ENCODE measurements at places on chromosomes 16 and 17.

- DNase-seq, result no peak
These were observed 145.8 kb downstream of the SPACA3 start for GRCh38 chr17:33137426-33137825.

DNA sequence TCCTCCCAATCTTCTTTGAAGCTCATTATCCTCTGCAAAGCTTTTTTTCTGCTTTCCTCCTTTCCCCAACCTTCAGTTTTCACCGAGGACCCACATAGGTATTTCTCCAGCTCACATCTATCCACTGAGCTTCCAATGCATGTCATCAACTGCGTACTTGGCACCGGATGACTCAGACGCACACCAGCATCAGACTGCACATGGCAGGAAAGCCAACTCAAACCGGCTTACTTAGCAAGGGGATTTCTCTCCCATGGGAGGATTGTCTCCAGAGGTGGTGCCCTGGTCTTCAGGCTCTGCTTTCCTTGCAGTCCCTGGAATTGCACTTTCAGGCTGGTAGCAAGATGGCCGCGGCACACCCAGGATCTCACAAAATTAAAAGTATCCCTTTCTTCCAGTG is 1.7 kb upstream of the AKTIP start:
- DNase-seq, result no peak

DNA sequence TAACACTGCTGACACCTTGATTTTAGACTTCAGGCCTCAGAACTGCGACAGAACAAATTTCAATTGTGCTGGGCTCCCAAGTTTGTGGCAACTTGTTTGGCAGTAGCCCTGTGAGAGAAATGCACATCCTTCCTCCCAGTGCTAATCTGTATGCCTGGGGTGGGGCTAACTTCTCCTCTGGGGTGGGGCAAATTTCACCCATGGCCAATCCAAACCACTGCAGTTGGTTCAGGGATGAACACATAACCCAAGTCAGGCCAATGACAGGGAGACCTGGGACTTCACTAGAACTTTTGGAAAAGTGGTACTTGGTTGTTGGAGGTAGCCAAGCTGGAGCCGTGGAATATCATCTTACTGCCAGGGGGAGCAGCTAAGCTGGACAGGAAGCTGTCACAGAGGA is 56.3 kb downstream of the ABCC6 start:
- no peak for DNase-seq

DNA sequence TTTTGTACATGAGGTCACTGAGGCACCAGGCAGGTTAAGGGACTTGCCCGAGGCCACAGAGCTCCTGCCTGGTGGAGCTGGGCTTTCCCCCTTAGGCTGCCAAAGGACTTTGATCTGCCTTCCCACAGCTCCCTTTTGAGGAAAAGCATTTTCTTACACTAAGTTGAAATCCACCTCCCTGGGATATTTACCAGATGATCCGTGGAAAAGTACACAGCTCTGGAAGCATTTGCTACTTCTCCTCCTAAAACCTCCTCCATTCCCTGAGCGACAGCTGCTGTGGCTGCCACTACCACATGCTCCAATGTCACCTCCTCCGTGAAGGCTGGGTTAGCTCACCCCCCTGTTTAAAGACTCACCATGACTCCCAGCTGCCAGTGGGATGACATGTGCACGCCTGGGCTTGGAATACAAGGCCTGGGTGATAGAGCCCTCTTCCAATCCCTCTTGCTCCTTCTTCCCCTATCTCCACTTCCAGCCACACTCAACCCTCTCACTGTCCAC is 1.2 kb upstream of the MPRIP start:
- DNase-seq, result no peak

DNA sequence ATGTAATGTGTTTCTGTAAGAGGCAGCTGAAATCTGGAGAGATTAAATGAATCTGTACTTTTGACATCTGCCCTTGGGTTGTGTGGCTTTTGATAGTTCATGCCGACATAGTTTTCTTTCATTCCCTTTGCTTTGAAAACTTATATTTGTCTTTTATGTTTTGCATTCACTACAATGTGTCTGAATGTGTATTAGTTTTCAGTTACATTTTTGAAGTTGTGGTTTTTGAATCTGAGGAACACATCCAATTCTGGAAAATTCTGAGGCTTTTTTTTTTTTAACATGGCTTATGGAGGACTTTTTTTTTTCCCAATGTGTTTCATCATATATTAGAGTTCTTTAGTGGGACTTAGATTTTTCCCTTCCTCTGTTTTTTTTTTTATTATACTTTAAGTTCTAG is 683.7 kb upstream of the SOX9 start:
- DNase-seq, result no peak

- DNase-seq, result no peak
These were observed 1297.6 kb upstream of the GOT2 start for GRCh38 chr16:60031740-60032139.

DNA sequence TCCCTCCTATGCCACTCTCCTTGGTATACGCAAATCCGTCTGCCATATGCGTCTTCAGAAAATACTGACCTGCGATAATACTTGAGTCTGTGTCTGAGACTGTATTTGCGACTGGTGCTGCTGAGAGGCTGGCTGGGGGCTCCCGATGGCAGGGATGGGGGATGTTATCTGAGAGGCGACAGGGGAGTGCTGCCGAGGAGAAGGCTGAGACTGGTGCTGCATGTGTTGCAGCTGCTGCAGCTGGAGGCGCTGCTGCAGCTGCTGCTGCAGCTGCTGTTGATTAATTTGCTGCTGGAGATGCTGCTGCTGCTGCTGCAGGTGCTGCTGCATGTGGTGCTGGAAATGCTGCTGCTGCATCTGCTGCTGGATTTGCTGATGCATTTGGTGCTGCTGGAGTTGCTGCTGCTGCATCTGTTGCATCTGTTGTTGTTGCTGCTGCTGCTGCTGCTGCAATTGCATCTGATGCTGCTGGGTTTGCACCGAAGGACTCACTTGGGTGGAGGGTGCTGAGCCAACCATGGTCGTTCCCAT is 107.7 kb downstream of the TOX3 start:
- DNase-seq, result no peak

- DNase-seq, result no peak
These were observed 7.4 kb downstream of the LASP1 start for GRCh38 chr17:38877130-38877851.

- DNase-seq, result no peak
These were observed 135.2 kb upstream of the ELAC2 start for GRCh38 chr17:13153036-13153435.

DNA sequence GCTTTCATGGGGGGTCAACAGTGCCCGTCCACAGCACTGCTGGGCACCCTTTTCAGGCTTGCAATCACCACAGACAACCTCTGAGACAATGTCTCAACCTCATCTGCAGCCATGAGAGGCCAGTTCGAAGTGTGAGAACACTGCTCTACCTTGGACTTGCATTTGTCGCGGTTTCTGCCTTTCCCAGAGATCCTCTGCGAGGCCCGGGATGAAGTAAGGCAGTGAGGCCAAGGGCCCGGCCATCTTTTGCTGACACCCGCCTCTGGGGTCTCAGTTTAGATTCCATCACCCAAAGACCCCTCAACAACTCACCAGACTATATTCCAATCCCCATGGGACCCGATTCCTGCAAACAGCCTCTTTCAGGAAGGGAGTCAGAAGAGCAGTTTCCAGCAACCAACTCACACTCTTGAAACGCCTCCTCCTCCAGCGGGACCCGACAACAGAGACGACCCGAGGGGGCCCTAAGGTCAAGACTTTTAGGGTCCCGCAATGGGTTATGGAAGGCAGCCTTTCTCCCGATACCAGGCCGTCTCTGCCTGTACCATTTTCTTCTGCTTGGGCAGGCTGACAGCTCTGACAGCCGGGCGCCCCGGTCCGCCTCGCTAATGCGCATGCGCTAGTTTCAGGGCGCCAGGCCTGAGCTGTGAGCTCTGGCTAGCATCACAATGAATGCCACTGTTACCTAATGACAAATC is 576.0 kb downstream of the KCNJ18 start:
- DNase-seq, result no peak

DNA sequence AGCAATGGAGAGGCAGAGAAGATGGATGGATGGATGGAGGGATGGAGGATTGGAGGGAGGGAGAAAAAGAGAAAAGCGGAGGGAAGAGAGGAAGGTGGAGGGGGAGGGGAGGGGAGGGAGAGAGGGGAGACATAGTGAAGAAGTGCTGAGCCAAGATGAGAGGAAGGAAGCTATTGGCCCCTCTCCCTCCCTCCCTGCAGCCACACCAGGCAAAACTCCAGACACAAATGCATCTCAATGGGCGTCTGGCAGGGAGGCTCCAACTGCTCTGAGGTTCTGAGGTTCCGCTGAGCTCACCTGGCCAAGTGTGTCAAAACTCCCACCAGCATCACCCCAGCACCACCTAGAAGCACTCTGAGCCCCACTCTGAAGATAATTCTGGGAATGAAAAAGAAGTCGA is 26.9 kb upstream of the PHB1 start:
- no peak for DNase-seq

DNA sequence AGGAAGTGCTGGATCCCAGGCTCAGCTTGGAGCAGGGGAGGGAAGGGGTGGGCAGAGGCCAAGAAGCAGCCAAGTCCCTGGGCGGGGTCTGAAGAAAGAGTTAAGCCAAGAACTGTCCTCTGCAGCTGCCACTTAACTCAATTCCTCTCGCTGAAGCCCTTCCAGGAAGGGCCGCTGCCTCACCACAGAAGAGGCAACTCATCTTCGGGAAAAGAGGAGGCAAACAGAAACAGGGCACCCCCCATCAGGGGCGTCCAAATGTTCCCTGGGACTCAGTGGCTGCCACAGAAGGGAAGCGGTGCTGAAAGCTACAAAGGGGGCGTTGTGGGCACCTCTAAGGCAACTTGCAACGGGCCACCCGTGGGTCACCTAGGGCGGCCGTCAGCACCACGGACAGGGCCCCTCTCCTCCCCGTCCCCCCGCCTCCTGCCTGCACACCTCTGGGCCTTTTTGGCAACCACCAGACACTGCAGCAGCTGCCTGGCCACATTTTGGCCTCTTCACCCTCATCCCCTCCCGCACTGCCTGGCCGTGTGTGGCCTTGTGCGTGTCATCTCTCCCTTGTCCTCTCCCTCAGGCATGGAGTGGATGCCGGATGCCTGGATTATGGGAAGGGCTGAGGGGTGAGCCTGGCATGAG is 2.5 kb downstream of the TLCD3B start:
- no peak for DNase-seq

DNA sequence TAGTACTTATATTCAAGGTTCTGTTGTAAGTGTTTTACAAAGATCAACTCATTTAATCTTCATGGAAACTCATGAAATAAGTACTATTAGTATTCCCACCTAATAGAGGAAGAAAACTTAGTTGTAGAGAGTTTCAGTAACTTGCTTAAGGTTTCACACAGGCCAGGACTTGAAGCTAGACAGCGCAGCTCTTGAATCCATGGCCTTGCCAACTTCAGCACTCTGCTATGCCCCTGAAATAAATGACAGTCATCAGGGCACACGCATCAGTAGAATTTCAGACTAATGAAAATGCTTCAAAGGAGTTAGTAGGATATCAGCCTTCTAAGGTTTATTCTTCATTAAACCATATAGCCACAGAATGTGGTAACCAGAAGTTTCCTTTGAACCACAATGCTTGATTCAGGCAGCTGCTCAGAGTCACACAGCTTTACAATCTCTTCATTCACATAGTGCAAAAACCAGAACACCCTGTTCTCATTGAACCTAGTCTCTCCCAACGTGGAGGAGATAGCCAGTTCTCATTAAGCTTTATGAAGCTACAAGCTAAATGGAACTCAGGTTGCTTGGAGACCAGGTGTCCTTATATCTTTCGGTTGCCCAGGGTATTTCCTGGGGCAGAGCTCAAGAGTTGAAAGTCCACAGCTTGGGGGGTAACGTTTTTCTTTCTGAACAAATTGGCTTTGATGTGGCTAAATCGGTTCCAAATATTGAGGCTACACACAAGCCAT is 39.7 kb downstream of the KCNJ2 start:
- DNase-seq, result no peak

DNA sequence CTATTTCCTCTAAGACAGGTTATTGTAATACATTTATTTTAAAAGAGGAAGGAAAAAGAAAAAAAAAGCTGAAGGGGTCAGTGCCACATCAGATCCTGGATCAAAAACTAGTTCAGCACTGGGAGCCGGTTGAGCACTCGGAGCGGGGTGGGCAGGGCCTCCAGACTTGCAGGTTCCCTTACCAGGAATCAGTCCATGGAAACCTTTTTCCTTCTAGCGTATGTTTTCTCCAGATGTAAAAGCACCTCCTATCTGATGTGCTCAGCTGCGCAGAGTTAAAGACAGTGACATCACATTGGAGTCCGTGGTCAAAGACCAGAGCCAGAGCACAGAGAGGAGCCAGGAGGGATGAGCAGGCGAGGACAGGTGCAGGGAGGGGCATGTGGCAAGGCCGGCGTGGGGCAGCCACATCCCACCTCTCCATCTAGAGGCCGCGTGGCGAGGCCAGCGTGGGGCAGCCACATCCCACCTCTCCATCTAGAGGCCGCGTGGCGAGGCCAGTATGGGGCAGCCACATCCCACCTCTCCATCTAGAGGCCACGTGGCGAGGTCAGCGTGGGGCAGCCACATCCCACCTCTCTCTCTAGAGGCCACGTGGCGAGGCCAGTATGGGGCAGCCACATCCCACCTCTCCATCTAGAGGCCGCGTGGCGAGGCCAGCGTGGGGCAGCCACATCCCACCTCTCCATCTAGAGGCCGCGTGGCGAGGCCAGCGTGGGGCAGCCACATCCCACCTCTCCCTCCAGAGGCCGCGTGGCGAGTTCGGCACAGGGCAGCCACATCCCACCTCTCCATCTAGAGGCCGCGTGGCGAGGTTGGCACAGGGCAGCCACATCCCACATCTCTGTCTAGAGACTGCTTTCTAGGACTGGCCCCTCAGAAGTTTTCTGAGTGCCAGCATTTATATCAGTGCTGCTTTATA is 166.8 kb upstream of the CHMP6 start:
- no peak for DNase-seq

DNA sequence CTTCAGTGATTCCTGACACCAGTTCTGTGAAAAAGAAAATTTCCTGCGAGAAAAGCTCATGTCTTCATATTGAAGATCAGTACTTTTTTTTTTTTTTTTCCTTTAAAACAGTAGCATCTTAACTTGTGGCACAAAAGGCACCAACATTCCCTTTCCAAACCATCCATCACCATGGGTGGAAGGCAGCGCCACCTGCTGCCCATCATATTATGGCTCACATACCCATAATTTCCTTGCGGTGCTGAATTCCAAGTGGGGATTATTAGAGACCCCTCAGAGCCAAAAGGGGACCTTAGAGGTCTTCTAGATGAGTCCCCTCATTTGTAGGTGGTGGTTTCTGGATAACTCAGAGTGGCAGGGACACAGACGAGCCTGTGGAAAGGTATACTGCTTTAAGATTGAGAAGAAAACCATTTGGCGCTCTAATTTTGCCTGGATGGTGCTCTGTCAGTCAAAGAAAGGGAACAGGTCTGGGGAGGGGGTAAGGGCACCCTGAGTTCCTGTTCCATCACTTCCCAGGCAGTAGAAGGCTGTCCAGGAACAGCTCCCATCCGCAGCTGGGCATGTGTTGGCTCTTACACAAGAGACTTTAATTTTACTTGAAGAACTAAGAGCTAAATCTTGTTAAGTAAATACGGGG is 7.9 kb upstream of the SOST start:
- no peak for DNase-seq

GRCh38 chr16:75203667-75204409 is 3.1 kb downstream of the CTRB2 start:
- no peak for DNase-seq

DNA sequence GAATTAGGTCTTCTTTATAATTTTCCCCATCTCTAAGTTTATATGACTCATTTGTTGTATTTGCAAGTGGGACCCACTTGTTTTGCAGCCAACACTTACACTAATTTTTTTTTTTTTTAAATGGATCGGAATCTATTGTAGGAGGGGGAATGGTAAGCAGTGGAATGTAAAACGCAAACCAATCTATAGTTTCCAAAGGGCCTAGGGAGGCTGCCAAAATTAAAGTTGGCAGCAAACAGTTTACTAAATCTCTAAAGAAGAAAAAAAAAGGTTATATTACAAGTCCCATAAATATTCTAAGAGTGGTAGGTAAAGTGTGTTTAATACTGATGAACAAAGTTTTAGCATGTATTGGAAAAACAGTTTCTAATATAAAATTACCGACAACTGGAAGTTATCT is 416.8 kb upstream of the SALL1 start:
- DNase-seq, result no peak
